ENCODE measurements at places on chromosomes 5 and 9. TPM values are rescaled to one million over a fixed set of nuclear protein-coding genes. Genes with fewer than 3 reads are reported as not detected.

DNA sequence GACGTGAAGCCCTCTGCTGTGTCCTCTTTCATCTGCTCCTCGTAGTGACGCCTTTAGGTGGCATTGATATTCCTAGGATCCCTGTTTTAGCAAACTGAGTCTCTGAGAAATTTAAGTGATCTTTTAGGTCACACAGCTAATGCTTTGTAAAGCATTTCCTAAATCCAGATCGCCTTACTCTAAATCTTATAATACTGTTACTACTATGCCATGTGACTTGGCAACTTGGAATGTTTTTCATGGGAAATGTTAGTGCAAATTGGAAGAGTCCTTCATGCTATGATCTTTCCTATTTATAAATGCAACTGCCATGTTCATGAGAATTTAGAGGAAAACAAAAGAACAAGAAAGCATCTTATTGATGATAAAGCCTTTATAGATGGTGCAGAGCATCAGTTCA is 212.2 kb downstream of the TRIO start:
- no peak for DNase-seq

DNA sequence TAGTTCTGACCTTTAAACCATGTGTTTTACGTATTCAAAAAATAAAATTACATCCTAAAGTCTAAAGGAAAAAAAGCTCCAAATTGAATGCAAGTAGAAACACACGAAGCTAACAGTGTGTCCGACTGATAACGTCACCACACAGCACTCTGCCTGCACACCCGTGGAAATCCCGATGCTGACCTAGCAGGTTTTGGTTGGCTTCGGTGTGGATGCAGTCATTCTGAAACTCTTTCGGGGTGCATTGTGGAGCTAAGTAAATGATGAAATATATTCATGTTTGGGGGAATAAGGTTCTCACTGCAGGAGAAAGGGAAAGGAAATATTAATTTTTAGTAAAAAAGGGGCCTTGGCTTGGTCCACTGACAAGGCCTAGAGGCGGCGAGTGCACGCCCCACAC is 2.0 kb downstream of the RASGEF1C start:
- no peak for DNase-seq

GRCh38 chr9:69554945-69555344 is 117.2 kb downstream of the APBA1 start:
- no peak for DNase-seq

- no peak for DNase-seq
These were observed 398.3 kb downstream of the IRX1 start for GRCh38 chr5:3993856-3994473.

- DNase-seq: no peak
These were observed 3.8 kb upstream of the MSMP start for GRCh38 chr9:35757892-35758275.

Gene SPATA31D4
- not detected for total RNA-seq

Gene SLC36A2
- 1.8 TPM for total RNA-seq

All from kidney (tissue), 22 donors.